ENCODE measurements at places on chromosomes 2 and 18. TPM values are rescaled to one million over a fixed set of nuclear protein-coding genes. Genes with fewer than 3 reads are reported as not detected.

NMUR1 gene
- total RNA-seq = not detected

- DNase-seq = no peak
These were observed 90.3 kb downstream of the SP3 start for GRCh38 chr2:173874894-173875237.

DNA sequence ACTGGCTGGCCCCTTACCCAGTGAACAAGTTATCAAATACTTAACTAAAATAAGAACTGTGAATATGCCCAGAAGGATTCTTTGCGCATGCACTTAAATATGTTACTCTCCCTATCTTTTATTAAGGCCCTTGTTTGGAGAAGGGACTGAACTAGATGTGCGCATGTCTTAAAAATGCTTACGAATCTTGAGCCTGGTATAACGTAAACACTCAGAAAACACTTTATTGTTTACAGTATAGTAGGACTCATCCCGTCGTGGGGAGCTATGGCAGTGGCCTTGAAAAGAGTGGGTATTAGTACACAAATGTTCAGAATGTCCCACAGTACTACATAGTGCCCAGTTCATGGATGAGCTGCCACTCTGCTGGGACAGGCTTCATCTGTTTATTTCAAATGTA is 75.9 kb upstream of the MAP4K3 start:
- no peak for DNase-seq

DNA sequence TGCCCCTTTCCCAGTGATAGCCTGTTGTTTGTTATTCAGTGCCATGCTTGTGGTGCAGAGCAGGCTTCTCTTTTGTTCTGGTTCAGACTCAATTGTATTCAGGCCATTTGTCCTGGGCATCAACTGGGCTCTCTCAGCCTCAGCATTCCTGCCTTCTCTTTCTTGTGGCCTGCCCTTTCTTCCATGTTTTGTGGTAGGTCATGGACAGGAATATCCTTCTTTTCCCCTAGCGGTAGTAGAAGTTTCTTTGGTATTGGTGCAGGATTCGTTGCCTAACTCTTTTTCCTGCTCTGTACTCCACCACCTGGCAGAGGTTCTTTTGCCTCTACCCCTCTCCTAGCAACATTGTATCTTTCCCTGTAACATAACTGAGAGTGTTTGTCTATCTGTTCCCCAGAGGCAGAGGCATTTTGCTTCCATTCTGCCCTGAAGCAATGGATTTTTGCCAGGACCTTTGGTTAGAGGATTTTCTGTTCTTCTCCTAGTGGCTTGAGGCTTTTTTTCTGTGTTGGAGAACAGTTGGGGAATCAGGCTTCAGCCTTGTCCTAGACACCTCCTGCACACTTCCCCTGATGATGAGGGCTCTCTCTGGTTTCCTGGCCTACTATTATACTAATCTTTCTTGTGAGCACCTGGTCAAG is 68.5 kb downstream of the NCOA1 start:
- peak; percentile 58 for DNase-seq

DNA sequence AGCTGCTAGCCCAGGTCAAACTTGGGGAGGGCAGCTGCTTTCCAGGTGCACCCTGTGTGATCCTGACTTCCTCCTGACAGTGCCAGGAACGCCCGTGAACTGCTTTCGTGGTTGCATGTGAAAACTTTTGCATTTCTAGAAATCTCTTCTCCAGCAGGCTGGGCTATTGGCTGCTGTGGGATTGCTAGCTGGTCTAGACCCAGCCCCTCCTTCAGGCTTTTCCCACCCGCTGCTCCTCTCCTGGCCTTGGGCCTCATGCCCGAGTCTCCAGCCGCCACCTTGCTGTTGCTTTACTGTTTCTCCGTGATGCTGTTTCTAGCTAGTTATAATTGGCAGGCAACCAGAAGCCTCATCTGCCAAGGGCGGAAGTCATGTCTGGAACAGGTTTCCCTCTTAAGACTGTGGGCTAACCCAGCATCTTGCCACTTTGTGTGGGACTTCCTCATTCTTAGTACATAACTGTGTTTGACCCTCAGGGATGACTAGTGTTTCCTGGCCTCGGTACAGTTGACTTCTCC is 27.0 kb upstream of the MGAT4A start:
- DNase-seq = peak; percentile 97
